ENCODE measurements at places on chromosomes 11 and 22.

GRCh38 chr11:79259800-79260199 is 181.0 kb downstream of the TENM4 start:
- no peak for DNase-seq

GRCh38 chr22:33329398-33329797 is 271.2 kb upstream of the SYN3 start:
- DNase-seq = no peak

DNA sequence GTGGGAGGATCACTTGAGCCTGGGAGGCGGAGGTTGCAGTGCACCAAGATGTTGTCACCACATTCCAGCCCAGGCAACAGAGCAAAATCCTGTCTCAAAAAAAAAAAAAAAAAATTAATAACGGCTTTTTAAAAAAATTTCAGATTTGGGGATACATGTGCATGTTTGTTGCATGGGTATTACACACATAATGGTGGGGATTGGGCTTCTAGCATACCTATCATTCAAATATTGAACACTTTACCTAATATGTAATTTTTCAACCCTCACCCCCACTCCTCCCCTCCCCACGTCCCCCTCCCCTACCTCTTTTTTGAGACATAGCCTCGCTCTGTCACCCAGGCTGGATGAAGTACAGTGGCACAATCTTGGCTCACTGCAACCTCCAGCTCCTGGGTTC is 40.1 kb downstream of the ABTB2 start:
- no peak for DNase-seq

- DNase-seq = no peak
Observed at GRCh38 chr22:17985606-17986005, 38.8 kb downstream of the MICAL3 start.

- no peak for DNase-seq
Observed at GRCh38 chr11:60813324-60813723, 28.2 kb downstream of the MS4A10 start.

GRCh38 chr11:33898957-33899356 is 7.1 kb upstream of the LMO2 start:
- no peak for DNase-seq

DNA sequence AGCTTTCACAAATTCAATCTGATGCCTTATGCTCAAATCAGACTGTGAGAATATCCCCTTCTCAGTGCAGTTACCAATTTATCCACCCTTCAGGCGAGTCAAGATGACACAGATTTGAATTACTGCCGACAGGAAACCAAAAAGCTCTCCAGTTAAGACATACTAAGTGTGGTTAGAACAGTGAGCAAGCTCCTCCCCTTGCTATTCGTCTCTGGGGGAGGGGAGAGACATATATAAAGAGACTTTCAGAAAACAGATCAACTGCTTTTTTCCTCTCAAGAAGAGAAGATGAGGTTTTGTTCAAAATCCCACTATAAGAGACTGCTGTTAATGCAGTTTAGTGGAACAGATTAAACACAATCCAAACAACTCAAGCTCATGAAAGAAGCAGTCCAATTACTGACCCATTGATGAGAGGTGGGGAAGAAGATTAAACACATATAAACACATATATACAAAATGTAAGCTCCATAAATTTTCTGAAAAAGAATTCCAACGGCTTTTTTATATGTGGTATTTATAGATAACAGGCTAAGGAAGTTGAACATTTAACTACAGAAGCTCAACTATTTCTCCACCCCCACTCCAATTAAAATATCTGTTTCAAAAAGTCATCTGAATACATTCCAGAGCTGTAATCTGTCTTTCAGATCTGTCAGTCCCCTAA is 102.7 kb downstream of the MRTFA start:
- peak; percentile 62 for DNase-seq

DNA sequence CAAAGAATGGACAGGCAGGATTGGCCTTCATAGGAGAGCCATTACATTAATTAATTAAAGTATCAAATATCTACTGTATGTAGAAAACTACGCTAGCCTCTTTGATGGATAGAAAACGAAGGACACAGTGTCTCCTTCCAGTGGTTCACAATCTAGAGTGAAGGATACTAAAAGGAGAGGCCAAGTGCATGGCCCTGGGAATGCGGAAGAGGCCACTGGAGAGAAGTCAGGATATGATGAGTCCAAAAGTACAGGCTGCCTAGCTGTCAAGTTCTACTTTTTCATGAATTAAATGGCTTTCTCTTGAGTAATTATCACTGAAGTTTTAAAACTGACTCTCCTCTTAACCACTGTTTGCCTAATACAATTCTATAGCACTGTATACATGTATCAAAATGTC is 41.9 kb downstream of the ATG16L2 start:
- no peak for DNase-seq

- no peak for DNase-seq
Observed at GRCh38 chr11:2781408-2782274, 81.8 kb upstream of the KCNQ1OT1 start.

DNA sequence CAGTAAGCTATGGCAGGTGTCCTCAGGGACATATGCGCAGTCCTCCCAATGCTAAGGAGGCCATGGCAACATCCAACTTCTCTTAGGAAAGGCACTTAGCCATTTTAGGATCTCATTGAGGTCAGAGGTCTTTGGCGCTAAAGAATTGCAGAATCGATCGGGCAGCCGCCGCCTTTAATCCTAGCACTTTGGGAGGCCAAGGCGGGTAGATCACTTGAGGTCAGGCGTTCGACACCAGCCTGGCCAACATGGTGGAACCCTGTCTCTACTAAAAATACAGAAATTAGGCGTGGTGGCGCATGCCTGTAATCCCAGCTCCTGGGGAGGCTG is 1.2 kb upstream of the CHID1 start:
- DNase-seq = no peak

DNA sequence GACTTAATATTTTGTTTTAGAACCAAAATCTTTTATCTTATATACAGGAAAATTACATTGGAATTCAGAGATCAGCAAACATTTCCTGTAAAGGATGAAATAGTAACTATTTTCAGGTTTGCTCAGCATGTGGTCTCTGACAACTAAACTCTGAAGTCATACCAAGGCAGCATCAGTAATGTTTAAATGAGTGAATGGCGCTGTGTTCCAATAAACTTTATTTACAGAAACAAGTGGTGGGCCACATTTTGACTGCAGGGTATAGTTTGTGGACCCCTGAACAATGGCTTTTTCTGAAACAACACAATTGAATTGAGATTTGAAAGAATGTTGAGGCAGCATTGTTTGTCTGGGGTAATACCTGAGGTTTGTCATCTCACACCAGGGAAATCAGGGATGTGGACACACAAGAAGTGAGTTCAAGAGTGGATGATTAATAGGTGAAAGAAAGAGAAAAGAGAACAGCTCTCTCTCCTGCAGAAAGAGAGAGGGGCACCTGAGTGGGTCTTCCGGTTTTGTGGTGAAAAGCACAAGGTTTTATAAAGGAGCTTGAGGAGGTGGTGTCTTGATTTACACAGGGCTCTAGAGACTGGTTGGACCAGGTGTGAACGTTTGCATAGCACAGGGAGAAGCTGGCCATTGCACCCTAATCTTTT is 113.5 kb upstream of the VPREB1 start:
- DNase-seq = no peak

GRCh38 chr11:59641156-59641555 is 25.6 kb upstream of the OSBP start:
- no peak for DNase-seq

GRCh38 chr22:24066865-24067264 is 55.8 kb downstream of the CABIN1 start:
- no peak for DNase-seq

GRCh38 chr11:120254788-120255518 is 15.0 kb downstream of the POU2F3 start:
- DNase-seq = no peak

- DNase-seq = no peak
Observed at GRCh38 chr22:50577697-50577986, 585 bp downstream of the CPT1B start.

GRCh38 chr11:8290081-8290810 is 26.6 kb upstream of the LMO1 start:
- DNase-seq = no peak

- no peak for DNase-seq
Observed at GRCh38 chr22:40204321-40205116, 26.8 kb downstream of the TNRC6B start.

All from CD4-positive, alpha-beta T cell treated with Interleukin-1 beta for 1 hour (primary cell).